ENCODE measurements at places on chromosomes 1 and 21.

- no peak for DNase-seq
Observed at GRCh38 chr1:18651713-18652112, 21.1 kb downstream of the PAX7 start.

- no peak for DNase-seq
Observed at GRCh38 chr1:165793951-165794350, 25.3 kb upstream of the TMCO1 start.

DNA sequence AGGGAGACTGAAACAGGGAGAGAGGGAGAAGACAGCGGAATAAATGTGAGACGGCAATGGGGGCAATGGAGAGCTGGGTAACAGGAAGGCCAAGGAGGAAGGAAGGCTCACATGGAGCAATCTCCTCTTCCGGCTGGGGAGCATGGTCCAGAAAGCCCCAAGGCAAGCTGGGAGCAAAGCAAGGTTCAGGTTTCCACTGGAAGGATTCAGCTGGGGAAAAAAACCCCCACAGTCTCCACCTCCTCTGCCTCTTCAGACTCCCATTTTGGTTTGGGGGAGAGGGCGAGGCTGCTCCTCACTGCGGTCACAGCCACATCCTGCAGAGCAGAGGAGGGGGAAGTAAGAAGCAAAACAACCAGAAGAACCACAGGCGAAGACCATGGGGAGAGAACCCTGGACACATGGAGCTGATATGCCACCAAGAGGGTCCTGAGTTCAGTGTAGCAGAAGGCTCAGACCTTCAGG, 650 bp downstream of the TNFAIP8L2 start:
- no peak for DNase-seq

GRCh38 chr1:10557714-10558113, 83.0 kb downstream of the PEX14 start:
- DNase-seq: no peak

GRCh38 chr21:18049461-18049860, 195.2 kb upstream of the CHODL start:
- no peak for DNase-seq

DNA sequence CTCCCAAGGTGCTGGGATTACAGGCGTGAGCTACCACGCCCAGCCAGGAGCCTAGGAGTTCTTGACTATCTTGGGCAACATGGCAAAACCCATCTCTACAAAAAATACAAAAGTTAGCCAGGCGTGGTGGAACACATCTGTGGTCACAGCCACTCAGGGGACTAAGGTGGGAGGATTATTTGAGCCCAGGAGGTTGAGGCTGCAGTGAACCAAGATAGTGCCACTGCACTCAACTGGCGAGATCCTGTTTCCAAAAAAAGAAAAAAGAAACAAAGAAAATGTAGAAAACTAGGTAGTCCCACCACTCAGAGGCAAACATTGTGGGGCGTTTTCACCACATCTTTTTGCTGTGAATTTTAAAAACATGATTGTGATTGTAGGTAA, 141.3 kb downstream of the ZZZ3 start:
- DNase-seq: no peak

- DNase-seq: no peak
Observed at GRCh38 chr1:20654104-20654690, 7.0 kb downstream of the DDOST start.

All from myocyte (in vitro differentiated cells).